ENCODE measurements at places on chromosomes 11 and 22.
A peak's percentile ranks its signal among the peaks of the same experiment; 100 is the strongest.

- DNase-seq, result no peak
Measured at GRCh38 chr11:125075242-125075625, 12.1 kb downstream of the SLC37A2 start.

GRCh38 chr11:78231962-78232501, 43.3 kb downstream of the USP35 start:
- DNase-seq, result no peak

DNA sequence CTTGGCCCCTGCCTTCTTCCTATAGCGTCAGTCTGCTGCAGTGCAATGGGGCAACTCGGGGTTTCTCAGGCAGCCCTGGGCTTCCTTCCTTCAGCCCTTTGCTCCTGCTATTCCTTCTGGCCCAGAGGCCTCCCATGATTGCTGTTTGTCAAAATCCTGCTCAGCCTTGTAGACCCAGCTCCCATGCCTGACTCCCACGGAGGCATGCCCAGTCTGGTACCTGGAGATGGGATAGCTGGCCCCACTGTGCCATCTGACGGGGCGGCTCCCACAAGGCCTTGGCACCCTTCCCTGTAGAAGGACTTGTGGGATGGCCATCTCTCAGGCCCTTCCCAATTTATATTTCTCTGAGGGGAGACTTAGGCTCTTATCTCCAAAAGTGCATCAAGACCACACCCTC, 590 bp upstream of the CD6 start:
- no peak for DNase-seq

- no peak for DNase-seq
Measured at GRCh38 chr11:84866922-84867321, 760.2 kb downstream of the DLG2 start.

- no peak for DNase-seq
Measured at GRCh38 chr11:128206461-128206860, 380.9 kb downstream of the ETS1 start.

DNA sequence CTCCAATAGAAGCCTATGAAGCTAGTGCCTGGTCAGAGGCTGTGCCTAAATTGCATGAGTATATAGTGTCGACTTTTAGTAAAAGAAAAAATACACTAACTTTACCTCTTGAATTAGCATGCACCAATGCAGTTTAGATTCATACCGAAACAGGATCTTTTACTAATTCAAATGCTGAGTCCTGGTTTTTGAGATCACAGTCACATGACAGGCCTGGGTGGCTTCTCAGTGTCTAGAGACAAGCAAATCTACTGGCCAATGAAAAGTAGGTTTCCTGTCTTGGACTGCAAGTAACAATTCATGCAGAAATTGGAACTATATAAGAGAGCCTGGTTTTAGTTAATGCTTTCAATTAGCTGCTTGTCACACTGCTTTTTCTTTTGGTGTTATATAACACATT, 7.2 kb downstream of the ARHGEF12 start:
- DNase-seq, result no peak

GRCh38 chr11:68215524-68216170, 2.6 kb upstream of the KMT5B start:
- DNase-seq, result no peak

DNA sequence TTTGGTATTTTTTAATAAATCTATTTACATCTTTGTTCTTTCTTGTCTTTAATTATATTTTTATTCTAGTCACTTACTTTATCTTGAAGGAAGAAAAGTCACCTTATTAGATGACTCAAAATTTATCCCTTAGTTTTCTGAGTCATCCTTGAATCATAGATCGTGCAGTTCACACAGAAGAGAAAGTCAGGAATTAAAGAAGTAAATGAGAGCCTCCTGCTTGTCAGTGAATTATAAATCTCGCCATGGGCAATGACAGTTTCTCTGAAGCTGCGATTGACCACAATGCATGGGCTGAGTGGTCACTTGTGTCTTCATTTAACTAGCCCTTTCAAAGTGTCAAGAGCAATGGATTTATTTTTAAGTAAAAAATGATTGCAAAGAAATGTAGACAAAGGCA, 91.2 kb downstream of the LUZP2 start:
- DNase-seq, result no peak

DNA sequence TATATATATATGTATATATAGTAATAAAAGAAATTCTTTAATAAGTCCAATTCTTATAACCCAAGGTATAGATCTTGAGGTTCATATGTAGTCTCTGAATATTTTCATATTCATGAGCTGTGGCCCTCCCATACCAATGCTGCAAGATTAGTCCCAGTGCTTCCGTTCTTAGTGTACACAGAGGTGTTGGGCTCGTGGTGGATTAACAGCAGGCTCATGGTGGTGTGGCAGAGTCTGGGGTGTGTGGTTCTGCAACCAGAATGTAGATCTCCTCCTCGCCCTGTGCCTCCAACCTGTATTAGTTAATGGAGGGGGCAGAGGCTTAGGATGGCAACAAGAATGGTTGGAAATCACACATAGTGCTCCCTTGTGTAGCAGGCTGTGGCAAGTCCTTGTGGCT, 16.8 kb downstream of the PRDM10 start:
- DNase-seq, result no peak

DNA sequence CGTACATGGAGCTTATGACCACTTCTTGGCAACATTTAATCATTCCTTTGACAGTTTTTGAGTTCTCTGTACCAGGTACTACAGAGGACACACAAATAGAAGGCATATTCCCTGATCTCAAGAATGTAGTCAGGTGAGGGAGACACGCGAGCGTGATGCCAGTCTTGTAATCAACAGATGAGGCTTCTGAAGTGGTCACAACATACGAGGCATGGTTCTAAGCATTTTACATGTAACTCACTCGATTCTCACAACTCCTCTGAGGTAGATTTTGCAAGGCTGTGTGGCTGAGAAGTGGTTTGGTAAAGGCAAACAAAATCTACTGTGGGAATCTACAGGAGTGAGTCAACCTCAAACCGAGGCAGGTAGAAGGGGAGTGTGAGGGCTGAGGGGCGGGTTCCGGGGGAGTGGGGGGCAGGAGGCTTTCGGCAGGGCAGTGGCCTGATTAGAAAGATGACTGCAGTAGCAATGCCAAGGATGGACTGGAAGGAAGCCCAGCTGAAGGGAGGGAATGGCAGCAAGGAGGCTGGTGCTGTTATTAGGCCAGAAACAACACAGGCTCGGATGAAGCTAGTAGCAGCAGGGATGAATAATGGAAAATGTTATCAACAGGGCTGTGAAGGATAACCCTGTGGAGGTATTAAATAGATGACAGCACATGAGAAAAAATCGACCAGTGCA, 63.8 kb downstream of the ST14 start:
- DNase-seq, result no peak

- DNase-seq, result peak; percentile 21
Measured at GRCh38 chr11:85590848-85591483, 36.2 kb downstream of the DLG2 start.

- no peak for DNase-seq
Measured at GRCh38 chr11:66570079-66570849, 1.9 kb upstream of the CTSF start.

DNA sequence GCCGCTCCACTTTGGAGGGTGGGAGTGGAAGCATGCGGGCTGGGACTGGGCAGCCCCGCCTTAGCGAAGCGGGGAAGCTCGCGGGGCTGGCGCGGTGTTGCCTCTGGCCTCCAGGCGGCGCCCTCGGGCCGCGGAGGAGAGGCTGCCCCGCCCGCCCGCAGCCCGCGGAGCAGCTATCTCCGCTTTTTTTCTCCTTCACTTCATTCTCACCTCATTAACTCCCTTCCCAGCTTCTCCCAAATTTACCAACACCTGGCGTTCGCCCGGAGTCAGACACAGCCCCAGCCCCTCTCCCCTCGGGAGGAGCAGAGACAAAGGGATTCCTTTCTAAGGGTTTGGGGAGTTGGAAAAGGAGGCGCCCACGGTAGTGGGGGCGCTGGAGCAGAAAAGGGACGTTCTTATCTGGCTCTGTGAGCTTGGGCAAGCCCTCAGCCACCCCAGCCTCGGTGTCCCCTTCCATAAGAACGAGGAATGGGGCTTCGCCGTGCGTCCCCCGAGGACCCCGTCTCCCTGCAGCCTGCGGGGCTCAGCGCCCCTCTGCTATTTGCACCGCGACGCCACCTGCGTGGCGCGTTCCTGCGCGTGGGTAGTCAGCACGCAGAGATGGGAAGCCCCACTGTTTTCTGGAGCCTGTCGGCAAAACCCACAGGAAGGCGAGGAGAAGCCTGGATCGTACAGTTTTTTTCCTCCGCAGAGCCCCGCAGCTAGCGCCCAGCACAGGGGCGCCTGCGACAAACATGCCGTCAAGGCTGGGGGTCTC, 1.5 kb upstream of the WNT11 start:
- DNase-seq, result peak; percentile 82

DNA sequence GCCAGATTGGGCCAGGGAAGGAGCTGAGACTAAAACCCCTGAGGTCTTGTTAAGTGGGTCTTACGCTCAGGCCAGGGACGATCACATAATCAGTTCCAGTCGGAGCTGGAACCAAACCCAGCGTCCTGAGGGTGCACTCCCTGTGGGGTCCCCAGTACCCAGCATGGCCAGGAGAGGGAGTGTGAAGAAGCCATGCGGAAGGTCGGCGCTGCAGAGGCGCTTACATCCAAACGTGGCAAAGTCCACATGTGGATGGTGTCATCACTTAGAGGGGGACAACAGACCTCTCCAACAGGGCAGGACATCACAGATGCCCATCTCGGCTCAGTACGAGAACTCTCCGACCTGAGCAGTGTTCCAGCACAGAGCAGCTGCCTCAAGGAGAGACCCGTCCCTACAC, 8.3 kb downstream of the ATP5MGL start:
- DNase-seq, result no peak

DNA sequence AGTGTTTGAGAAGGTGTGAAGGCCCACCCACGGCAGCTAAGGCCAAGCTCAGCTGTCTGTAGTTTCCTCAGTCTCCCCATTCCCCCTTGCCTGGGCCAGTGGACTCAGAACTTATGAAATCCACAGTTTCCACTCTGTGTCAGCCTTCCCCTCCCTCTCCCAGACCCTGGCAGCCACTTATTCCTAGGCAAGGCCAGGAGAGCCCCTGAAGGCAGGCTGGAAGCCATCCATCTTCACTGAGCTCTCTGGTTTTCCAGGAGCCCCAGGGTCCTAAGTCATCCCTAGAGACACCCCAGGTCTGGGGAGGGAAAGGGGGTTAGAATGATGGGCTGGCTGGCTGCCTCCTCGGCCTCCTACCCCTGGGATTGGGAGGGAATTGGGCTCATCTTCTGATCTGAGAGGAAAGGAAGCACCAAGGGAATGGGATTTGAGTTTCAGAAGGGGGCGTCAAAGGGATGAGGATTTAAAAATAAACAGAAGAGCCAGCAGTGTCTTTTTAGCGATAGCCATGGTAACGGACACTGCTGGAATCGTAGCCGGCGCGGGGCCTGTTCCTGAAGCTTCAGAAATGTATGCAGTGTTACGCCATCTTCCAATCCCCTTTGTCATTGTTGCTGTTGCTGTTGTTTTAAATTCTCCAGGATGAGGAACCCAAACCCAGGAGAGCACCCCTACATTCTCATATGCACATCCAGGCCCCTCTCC, 561.1 kb upstream of the CADM1 start:
- DNase-seq, result no peak

DNA sequence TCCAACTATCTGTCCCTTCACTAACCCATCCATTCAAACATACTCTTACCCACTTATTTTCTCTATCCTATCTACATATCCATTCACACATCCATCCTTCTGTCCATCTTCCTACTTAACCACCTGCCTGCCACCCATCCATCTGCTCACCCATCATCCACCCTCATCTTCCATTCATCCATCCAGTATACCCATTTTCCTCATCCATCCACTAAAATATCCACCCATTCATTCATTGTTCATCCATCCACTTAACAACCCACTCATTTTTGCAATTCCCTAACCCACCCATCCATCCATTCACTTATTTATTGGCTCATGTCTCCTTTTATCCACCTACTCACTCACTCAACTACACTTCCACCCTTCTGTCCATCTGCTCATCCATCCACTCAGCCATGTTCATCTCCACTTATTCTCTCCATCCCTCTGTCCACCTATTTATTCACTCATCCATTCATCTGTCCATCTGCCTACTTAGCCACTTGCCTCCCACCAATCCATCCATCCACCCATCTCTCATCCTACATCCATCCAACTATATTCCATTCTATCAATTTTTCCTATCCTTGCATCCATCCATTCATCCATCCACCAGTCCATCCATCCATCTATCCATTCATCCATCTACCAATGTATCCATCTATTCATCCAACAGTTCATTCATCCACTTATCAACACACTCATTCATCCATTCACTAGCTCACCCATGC, 10.6 kb downstream of the LHFPL7 start:
- no peak for DNase-seq

GRCh38 chr11:11973866-11974265, 34.6 kb downstream of the DKK3 start:
- no peak for DNase-seq

DNA sequence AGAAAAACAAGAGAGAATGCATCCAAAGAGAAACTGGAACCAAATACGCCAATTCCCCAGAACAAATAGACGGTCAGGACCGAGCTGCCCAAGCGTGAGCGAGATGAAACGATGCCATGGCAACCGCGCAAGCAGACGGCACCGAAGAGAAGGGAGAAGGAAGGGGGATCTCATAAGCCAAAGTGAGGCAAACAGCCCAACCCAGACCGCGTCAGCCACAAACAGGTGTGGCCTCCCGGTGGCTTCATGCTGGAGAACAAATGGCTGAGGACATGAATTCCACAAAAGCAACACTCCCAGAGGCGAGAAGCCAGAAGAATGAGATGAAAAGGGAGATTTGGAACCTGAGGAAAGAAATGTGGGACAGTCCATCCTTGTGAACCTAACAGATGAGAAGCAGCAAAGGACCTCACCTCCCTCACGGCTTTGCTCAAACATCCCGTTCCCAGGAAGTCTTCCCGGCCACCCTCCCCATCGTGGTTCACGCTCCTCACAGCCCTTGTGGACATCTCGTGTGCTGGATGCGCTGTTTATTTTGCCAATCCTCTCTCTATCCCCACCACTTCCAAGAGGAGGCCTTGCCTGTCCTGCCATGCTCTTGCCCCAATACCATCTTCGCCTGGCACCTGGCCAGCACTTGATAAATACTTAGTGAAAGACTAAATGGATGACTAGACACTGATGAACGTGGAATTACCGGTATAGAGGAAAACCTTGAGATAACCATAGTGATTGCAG, 89.1 kb upstream of the RTL6 start:
- DNase-seq, result no peak

- DNase-seq, result peak; percentile 14
Measured at GRCh38 chr11:113249491-113249763, 65.0 kb upstream of the TTC12 start.

DNA sequence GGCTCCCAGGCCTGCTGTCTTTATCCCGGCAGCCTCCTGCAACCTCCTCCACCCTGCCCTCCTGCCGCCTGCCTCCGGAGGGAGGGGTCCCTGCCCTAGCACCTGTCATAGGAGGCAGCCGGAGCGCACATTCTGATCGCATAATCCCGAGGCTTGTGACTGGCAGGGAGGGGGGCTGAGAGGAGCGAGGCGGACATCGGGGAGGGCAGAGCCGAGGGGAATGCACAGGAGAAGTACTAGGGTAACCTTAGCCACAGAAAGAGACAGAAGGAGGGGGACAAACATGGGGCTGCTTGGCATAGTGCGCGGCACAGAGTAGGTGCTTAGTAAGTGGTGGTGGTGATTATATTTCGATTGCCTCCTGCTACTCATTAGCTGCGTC, 9.2 kb upstream of the ALX4 start:
- no peak for DNase-seq

GRCh38 chr22:31248965-31249958, 37.2 kb downstream of the LIMK2 start:
- DNase-seq, result no peak
